GM13977 (cell line): ENCODE measurements at places on chromosomes 11 and 22.

DNA sequence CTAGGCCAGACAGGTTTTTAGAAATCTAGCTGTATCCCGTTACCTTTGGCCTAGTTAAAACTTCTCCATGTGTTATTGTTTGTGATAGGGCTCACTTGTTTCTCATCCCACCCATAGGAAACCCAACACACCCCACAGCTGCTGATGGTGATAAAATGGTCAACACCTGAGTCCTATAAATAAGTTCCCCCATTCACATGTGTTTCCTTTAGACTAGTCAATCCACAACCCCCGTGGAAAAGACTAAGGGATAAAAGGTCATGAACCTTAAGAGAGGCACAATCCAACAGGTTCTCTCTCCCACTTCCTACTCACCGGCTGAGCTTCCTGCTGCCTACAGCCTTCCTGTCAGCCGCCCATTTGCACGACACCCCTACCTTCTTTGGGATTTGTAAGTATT lies 768.4 kb downstream of the JRKL start:
- DNase-seq, result no peak

DNA sequence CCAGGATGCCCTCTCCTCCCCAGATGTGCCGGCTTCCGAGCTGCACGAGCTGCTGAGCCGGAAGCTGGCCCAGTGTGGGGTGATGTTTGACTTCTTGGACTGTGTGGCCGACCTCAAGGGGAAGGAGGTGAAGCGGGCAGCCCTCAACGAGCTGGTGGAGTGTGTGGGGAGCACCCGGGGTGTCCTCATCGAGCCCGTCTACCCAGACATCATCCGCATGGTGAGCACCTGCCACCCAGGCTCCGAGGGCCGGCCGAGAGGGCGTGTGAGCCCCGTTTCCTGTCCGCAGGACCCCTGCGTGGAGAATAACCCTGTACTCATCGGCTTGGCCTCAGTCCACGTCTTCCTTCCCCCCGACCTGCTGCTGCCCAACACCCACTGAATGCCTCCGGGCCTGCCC lies 2.2 kb downstream of the PPP2R5B start:
- no peak for DNase-seq

GRCh38 chr11:115447273-115447864 lies 56.8 kb downstream of the CADM1 start:
- no peak for DNase-seq

GRCh38 chr11:5252192-5252918 lies 2.2 kb downstream of the HBG2 start:
- no peak for DNase-seq

DNA sequence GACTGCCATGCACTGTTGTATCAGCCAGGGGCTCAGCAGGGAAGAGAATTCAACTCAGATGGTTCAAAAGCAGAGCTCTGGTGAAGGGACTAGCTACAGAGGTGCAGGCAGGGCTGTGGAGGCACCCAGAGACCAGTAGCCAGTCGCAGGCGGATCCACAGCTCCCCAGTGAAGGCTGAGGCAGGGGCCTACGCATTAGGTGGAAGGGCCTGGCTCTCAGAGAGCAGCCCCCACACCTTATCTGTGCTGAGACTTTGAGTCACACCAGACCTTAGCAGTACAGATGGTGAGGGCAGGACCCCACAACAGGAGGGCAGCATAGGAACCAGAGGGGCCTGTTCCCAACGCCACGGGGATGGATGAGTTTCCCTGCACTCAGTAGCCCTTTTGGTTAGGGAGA lies 189.6 kb downstream of the DSCAML1 start:
- DNase-seq, result no peak

DNA sequence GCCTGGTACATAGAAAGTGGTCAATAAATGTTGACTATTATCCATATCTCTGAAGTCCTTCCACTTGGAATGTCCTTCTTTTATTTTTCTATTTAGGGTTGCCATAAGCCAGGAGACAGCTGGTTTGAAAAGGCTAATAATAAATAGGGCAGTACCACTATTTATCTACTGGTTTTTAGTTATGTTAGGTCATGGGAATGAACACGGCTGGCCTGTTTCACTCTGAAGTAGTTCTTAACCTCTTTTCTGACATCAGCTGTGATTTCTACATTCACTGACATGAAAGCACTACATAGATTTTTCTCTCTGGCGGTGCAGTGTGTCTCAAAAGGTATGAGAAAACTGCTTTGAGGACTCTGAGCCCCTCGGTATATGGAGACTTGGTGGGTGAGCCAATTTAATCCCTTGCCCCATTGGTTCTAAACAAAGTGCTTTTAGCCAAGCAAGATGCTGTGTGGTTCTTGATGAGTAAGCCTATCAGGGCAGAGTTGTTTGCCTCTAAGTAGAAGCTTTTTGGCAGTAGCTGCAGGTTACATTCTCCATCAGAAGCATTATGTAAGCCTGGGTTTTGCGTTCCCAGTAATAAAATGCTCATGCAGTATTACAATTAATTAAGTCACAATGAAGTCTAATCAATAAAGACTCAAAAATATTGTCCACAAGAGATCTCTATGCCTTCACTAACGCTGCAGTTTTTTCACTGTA lies 48.7 kb upstream of the APOA1 start:
- DNase-seq, result no peak

GRCh38 chr11:122046846-122047245 lies 69.2 kb downstream of the BLID start:
- no peak for DNase-seq

DNA sequence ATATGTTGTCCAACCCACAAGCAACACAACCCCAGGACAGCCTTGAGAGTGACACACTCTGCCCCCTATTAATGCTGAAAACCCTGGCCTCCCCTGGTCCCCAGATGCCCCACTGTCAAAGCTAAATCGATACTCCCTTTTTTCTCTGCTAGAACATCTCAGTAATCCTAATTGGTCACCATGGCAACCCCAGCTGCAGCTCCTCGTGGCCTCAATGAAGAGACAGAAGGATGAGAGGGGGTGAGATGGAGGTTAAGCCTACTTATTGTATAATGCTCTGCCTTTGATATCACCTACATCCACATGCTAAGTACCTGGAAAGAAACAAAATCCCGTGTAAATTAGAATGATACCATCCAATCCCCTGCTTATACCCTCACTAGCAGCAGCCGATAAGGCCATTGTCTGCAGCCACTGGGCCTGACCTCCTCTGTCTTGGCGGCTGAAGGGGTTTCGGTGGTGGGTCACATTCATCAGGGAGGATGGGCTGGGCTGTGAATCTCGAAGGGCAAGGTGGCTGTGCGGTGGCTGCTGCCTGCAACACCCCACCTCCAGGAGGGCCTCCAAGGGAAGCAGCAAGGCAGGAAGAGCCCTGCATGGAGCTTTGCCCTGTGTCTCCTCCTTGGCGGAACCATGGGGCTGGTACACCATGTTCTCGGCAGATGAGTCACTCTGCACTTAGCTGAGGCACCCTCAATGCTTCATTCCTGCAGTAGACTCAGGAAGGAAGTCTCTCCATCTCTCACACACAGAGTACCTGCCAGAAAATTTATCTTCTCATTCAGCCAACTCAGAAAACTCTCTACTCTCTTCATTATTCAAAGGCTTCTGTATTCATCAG lies 399.5 kb downstream of the BUD13 start:
- no peak for DNase-seq

GRCh38 chr22:37472418-37473006 lies 13.7 kb downstream of the MFNG start:
- no peak for DNase-seq

- DNase-seq, result no peak
Observed at GRCh38 chr11:78832226-78832947, 257.7 kb upstream of the NARS2 start.

- DNase-seq, result no peak
Observed at GRCh38 chr11:2798951-2799761, 86.4 kb downstream of the CDKN1C start.

DNA sequence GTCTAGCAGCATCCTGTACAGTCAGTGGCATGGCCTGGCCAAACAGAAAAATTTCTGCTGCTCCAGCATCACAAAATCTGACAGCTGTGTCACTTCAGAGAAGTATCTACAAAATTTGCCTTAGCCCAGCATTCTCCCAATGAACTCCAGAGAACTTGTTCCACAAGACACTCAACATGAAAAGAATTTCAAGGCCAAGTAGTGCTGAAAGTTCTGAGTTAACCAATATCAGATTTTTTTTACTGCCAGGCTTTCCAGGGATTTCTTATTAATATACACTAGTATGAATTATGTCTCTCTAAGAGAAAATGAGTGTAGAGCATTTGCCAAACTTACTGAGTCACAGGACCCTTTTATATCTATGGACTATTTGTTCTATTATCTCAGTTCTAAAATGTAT lies 68.8 kb downstream of the OR5AK2 start:
- DNase-seq, result no peak

- DNase-seq, result no peak
Observed at GRCh38 chr11:13685461-13686108, 17.1 kb downstream of the FAR1 start.

GRCh38 chr11:79906164-79906563 lies 465.3 kb upstream of the TENM4 start:
- no peak for DNase-seq

DNA sequence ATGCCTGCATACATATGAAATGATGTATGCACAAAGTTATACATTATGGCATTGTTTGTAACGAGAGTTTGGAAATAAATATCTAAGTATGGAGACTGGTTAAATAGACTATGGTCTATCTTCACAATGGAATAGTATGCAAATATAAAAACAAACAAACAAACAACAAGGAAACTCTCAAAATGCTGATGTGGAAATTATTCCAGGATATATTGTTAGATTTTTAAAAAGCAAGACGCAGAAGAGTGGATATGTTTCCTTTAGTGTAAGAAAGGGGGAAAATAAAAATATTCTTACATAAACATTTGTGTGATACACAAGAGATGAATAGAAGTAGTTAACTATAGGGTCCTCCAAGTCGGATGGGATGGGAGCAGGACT lies 10.8 kb upstream of the CRKL start:
- DNase-seq, result no peak

GRCh38 chr11:1305501-1306056 lies 3.9 kb downstream of the TOLLIP start:
- no peak for DNase-seq

GRCh38 chr22:22548317-22548716 lies 10.7 kb downstream of the PRAME start:
- no peak for DNase-seq

DNA sequence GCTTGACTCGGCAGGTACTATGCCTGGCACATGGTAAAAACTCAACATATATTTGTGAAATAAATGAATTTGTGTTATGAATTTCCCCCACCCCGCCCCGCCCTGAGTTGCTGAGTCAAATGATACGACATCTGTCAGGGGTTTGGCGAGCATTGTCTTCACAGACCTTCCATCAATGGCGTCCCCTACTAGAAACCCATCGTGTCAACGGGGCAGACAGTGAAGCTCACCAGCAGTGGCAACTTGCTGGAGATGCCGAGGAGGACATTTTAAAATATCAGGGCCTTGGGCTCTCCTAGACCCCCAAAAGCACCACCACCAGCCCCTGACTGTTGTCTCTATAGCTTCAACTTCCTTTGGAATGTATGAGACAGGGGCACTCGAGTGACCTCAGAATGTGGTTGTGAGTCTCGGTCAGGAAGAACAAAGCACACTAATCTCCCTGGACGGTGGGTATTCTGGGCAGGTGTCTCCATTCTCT lies 761 bp upstream of the NXF1 start:
- peak; percentile 55 for DNase-seq

DNA sequence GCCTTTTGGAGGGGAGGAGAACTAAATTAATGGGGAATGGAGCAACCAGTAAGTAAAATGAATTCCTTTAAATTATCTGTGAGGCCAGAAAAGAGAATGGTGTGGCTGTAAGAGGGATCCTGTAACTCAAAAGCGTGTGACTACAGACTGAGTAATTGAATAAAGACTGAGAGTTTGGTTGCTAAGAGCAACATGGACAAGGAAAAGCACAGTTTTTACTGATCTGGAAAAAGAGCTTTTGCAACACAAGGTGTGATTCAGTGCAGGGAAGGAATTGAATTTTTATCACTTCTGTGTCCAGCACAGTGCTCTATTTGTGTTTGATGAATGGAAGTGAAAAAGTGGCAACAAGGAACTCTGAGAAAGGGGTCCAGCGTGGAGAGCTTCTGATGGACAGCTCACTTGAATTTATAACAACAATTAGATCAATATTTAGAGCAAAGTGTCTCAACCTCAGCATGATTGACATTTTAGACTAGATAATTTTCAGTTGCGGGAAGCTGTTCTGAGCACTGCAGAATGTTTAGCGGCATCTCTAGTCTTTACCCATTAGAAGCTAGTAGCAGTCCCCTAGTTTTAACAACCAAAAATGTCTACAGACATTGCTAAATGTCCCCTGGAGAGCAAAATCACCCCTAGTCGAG lies 202.8 kb upstream of the BDNF start:
- no peak for DNase-seq

DNA sequence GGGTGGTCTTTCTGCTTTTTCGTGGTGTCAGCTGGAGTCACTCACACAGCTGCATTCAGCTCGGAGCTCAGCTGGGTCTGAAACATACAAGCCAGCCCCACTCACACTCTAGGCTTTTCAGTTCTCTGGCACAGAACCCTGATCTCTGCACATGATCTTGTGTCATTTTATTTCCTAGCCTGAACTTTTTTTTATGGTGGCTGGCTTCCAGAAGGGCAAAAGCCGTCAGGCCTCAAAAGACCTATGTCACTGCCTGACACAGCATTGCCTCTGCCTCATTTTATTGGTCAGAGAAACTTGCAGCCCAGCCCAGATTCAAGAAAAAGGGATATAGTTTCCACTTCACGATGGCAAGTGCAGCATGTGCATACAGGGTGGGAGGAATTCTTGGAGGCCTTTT lies 117.8 kb downstream of the NTM start:
- DNase-seq, result no peak

GRCh38 chr11:8338138-8338537 lies 74.5 kb upstream of the LMO1 start:
- peak; percentile 82 for DNase-seq

DNA sequence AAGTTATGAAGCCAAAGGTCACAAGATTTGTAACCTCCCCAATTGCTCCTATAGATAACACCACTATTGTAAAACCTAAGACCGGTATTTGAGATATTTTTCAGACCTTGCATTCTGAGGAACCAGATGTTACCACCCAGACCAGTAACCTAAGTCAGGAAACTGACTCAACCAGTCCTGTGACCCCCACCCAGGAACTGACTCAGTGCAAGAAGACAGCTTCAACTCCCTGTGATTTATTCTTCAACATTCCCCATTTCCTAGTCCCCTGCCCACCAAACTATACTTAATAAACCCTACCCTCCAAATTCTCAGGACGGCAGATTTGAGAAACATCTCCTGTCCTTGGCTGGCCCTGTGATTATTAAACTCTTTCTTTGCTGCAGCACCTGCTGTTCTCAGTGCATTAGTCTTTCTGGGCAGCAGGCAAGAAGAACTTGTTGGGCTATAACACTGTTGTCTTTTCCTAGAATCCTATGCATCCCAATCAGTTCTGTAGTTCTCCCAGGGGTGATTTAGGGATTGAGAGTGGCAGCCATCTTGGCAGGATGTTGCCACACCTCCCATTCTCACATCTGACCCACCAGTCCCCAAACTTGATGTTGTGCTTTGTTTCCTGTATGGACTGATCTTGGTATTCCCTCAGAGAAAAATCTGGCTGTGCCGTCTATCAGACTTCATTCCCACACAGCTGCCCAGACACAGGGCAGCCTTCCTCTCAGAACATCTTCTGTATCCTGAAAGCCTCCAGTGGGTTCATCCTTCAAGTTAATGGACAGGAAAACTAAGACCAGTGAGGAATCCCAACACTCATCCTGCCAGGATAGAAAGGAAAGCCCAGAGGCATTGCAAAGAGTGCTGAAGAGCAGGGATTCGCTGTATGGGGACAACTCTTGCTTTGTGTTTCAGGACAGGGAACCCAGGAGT lies 104.0 kb downstream of the PDE2A start:
- DNase-seq, result no peak

GRCh38 chr11:76236092-76236999 lies 30.0 kb upstream of the WNT11 start:
- peak; percentile 71 for DNase-seq
